ENCODE measurements at places on chromosomes 16 and 17. TPM values are rescaled to one million over a fixed set of nuclear protein-coding genes. Genes with fewer than 3 reads are reported as not detected.

DNA sequence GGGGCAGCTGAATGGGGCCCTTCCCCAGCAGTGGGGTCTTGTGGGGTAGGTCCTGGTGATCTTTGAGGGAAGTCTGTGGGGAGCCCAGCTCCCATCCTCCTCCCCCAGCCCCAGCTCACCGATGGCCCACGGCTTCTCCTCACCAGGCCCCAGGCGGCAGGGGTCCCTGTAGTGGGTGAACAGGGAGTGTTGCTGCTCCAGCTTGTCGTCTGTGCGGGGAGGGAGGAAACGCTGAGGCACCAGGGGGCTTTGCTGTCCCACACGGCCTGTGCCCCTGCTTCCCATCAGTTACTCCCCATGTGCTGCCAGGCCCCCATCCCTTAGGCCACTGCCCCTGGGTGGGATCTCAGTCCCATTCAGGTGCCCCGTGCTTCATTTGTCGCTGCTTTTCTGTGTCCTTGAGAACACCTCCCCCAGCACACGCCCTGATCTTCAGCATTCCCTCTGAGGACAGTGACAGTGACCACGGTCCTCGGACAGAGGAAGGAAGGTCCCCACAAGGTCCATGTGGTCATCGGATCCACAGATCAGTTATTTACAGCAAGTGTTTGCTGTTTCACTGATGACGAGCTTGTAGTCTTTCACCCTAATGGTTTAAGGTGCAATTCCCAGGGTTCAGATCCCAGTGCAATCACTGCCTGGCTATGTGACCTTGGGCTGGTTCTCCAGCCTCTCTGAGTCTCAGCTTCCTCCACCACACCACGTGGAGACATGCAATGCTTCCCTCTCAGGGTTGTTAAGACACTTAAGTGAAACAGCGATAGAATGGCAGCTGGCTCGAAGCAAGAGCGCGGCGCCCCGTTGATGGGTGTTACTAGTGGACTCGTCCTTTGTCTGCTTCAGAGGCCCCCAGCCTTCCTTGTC, 53.1 kb downstream of the PRMT7 start:
- DNase-seq, result no peak

DNA sequence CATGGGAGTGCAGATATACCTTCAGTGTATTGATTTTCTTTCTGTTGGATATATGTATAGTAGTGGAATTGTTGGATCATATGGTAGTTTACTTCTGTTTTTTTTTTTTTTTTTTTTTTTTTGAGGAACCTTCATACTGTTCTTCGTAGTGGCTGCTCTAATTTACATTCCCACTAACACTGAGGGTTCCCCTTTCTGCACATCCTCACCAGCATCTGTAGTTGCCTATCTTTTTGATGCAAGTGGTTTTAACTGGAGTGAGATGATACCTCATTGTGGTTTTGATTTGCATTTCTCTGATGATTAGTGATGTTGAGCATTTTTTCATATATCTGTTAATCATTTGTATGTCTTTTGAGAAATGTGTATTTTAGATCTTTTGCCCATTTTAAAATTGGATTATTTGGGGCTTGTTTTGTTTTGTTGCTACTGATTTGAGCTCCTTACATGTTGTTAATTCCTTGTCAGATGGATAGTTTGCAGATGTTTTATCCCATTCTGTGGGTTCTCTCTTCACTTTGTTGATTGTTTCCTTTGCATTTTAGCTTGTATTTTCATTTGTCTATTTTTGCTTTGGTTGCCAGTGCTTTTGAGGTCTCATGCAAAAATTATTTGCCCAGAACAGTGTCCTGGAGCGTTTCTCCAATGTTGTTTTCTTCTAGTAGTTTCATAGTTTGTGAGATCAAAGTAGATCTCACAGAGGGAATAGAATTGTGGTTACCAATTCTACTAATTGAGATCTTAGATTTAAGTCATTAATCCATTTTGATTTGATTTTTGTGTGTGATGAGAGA, 25.0 kb upstream of the BCAS3 start:
- no peak for DNase-seq

DNA sequence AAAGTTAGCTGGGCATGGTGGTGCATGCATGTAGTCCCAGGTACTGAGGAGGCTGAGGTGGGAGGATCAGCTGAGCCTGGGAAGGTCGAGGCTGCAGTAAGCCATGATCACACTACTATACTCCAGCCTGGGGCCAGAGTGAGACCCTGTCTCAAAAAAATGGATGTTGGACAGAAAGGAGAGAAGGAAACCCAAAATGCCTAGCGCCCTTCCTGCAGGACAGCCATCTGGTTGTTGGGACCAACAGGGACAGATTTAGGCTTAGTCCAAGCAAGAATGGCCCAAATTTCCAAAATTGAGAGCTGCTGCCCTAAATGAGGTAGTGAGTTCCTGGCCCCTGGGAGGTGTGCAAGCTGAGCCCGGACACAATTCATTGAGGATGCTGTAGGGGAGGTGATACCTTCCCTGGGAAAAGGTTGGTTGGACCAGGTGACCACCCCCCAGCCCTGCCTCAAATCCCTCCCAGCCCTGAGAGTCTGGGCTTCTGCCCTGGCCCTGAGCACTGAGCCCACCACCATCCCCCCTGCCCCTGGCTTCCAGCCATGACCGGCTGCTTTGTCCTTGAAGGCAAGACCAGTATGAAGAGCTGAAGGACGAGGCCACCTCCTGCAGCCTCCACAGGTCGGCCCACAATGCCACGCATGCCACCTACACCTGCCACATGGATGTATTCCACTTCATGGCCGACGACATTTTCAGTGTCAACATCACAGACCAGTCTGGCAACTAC, 35.1 kb downstream of the IL21R start:
- DNase-seq, result peak; percentile 79

GRCh38 chr16:77777745-77778144, 10.6 kb upstream of the VAT1L start:
- no peak for DNase-seq

- DNase-seq, result no peak
Observed at GRCh38 chr16:47045459-47045858, 72.0 kb upstream of the DNAJA2 start.

- DNase-seq, result no peak
Observed at GRCh38 chr17:47980541-47980940, 9.6 kb downstream of the CDK5RAP3 start.

- no peak for DNase-seq
Observed at GRCh38 chr16:70795296-70795912, 5.6 kb downstream of the VAC14 start.

The ASGR2 gene
- total RNA-seq, result not detected

DNA sequence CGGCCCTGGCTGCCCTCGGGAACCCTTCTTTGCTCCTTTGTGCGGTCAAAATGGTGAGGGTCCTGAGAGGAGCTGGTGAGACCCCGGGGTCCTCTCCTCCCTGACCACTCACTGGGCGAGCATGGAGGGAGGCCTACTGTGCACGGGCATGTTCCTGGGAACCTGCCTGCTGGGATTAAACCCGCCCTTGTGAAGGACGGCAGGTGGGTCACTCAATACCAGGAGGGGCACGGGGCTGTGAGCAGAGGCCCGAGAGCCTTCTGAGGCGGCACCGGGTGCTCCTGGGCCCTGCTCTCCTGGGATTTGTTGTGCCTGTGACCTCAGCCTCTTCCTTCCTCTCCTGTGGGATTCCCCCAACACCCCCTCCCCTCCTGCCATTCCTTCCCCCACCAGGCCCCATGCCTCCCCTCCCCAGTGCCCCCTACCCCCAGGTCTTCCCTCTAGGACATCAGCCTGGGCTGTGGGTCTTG, 19.7 kb downstream of the METRNL start:
- DNase-seq, result no peak

The NFAT5 gene
- total RNA-seq, result 55.0 TPM

The SLC6A4 gene
- total RNA-seq, result 0.16 TPM

DNA sequence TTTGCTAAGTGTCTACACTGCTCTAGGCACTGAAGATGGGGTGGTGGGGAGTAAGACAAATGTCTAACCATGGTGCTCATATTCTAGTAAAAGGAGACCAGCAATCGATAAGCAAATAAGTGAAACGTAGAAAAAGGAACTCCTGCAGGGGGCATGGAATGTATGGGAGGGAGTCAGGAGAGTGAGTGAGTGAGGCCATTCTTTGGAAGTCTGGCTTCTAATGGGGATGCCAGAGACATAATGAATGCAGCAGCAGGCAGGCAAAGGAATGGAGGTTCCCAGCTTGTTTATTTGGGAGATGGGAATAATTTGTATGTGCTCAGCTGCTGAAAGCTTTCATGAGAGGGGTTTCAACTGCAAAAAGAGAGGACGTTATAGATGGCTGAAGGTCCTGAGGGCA, 216.4 kb upstream of the DYNLRB2 start:
- no peak for DNase-seq

The OTOP3 gene
- total RNA-seq, result not detected

- DNase-seq, result no peak
Observed at GRCh38 chr17:15340966-15341365, 431 bp downstream of the TEKT3 start.

The CCL1 gene
- total RNA-seq, result not detected

The TMEM106A gene
- 9.0 TPM for total RNA-seq

GRCh38 chr17:59641799-59642484, 22.2 kb downstream of the CLTC start:
- no peak for DNase-seq

The KRTAP2-3 gene
- not detected for total RNA-seq

DNA sequence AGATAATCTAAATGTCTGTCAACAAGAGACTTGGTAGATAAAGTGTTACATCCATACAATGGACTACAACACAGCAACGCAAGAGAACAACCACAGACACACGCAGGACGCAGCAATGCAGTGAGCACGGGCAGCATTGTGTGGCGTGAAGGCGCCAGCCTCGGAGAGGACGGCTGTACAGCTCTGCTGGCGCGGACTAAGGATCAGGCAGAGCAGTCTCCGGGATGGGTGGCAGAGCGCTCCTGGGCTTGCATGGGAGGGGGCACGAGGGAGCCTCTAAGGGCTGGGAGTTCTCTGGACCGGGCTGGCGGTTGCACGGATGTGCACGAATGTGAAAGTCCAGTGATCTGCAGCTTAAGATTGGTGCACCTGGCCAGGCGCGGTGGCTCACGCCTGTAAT, 34.5 kb downstream of the ACTG1 start:
- no peak for DNase-seq

GRCh38 chr16:88939972-88940861, 36.8 kb downstream of the CBFA2T3 start:
- no peak for DNase-seq

- DNase-seq, result no peak
Observed at GRCh38 chr16:30615358-30616091, 5.3 kb upstream of the ZNF689 start.

The ALOX15B gene
- total RNA-seq, result not detected

DNA sequence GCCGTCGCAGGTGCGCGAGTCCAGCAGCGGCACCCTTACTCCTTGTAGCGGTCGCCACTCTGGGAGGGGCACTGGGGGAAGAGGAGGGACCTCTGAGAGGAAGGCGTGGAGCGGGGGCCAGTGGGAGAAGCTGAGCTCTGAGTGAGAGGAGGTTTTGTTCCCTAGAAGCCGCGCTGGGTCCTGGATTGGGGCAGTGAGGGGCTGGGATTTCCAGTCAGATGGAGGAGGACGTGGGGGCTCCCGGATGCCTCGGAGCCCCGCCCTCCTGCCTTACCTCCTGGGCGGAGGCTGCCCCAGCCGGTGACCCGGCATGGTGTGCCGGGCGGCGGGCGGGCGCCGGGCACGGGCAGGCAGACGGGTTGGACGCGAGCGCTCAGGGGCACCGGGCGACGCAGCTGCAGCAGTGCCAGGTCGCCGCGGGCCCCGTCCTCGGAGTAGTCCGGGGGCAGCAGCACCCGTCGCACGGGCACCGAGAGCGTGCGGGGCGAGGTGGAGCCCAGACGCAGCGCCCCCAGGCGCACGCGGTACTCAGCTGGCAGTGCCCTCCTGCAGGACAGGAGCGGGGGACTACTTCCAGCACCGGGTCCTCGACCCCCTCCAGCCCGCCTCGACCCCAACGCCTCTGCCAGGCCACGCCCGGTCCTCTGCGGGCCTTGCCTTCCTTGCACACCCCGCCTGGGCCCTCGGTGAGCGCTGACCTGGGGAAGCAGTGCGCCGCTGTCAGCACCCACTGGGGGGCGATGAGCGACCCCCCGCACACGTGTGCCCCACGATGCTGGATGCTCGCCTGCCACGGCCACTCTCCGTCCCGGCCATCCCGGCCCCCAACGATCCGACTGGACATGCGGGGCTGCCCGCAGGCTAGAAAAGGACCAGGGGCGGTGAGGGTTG, 2.0 kb downstream of the PRSS33 start:
- no peak for DNase-seq

The AGRP gene
- not detected for total RNA-seq

The SERPINF2 gene
- 0.38 TPM for total RNA-seq

The TPSD1 gene
- total RNA-seq, result not detected

DNA sequence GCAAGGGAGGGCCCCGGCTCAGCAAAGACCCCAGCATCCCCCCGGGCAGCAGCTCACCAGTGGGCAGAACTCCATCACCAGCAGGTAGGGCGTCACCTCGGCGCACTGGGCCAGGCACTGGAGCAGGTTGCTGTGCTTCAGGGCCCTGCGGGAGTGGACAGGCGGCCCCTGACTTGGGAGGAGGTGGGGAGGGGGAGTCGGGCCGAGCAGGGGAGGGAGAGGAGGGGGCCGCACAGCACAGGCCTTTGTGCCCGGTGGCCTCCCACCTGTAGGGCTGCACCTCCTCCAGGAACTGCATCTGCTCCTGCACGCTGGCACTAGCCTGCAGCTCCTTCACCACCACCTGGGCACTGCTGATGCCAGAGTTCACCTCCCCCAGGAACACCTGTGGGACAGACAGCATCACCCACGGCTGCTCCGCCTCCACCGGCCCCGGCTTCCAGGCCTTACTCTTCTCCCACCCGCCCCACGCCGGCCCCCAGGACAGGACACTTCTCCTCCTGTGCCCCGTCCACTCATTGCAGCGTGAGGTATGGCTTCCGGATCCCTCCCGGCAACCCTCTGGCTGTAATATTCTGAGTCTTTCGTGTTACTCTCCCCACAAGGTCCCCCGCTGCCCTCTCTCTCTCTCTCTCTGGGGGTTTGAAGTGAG, 37.7 kb upstream of the PVALEF start:
- DNase-seq, result no peak

The TRPV3 gene
- 0.50 TPM for total RNA-seq

DNA sequence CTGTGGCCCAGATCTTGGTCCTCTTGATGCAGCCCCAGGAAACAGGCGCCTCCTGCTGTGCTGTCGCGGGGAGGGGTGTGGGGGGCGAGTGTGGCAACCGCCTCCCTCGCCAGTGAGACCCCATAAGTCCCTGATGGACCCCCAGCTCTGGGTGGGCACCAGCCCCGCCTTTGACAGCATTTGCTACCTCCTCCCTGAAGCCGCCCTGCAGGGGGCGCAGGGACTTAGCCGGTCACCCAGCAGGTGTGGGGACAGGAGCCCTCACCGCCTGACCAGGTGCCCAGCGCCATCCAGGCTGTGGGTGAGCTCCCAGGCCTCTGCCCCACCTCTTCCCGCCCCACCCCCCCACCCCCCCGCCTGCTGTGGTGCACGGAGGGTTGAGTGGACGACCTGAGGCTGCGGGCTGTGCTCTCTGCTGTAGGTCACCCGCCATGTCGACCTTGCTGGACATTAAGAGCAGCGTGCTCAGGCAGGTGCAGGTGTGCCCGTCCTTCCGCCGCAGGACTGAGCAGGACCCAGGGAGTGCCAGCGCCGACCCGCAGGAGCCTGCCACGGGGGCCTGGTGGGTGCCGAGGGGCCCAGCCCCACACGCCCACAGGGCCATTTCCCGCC, 4.8 kb downstream of the BAIAP3 start:
- no peak for DNase-seq

The SPN gene
- not detected for total RNA-seq

- no peak for DNase-seq
Observed at GRCh38 chr16:5753381-5753780, 655.8 kb upstream of the EEF2KMT start.

Data from osteocyte (in vitro differentiated cells).